ENCODE measurements at places on chromosomes 7 and 10.

GRCh38 chr7:132249256-132249971, 326.9 kb downstream of the PLXNA4 start:
- ATAC-seq: no peak

- ATAC-seq: no peak
Observed at GRCh38 chr10:46052057-46052790, 6.2 kb upstream of the MSMB start.

- peak; percentile 48 for ATAC-seq
Observed at GRCh38 chr10:58291538-58292174, 22.7 kb downstream of the CISD1 start.

- ATAC-seq: peak; percentile 73
Observed at GRCh38 chr10:47264797-47265281, 35.2 kb upstream of the GDF10 start.

DNA sequence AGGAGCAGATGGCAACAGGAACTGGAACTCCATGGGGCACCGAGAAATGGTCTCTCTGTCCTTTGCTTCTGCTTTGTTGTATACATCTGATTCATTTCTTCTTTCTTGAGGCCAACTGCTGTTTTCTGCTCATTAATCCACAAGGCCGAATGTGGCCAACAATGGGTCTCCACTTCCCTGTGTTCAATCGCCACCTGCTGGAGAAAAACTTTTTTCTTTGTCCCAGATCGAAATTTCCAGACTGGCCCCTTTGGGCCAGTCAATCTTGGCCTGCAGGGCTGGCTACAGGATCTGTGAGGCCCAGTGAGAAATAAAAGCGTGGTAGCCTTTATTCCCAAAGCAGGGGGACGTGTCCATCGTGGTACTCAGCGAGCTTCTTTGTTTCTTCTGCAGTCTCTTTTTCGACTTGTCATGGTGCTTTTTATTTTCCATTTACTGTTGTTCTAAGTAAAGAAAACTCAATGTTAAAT, 58.8 kb downstream of the PARP12 start:
- ATAC-seq: no peak

GRCh38 chr7:108340856-108341411, 115.3 kb downstream of the NRCAM start:
- ATAC-seq: no peak

- ATAC-seq: no peak
Observed at GRCh38 chr7:4882169-4883032, 1.1 kb downstream of the RADIL start.

DNA sequence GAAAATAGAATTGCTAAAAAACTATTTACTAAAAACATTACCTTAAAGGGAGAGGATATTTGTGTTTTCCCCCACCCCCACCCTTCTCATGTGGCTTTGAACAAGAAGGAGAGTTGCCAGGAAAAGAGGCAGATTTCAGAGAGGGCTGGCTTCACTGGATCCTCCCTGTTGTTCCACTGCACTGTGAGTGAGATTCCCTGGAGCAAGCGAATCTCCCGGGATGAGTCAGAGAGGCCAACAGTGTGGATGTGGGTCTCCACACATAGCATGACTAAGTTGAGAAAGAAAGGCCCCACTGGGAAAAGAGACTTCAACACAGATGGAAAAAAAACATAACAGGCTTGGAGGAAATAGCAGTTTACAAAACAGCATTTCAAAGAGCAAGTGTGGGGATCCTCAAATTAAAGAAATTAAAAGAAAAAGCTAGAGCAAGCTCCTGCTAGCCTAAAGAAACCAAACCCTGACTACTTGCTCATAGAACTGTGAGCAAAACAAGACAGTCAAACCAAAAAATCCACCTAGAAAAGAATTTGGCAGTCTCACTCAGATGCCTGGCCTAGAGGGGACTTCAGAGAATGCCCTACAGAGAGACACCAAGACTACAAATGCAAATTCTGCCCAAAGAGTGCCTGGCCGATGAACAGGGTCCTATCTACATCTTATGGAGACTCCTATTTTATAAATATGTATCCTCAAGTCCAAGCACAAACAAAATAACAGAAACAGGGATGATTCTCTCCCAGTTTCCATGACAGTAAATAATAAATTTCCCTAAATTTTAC, 3.4 kb downstream of the CAV1 start:
- no peak for ATAC-seq

GRCh38 chr10:33008499-33009243, 50.6 kb upstream of the ITGB1 start:
- ATAC-seq: peak; percentile 63

DNA sequence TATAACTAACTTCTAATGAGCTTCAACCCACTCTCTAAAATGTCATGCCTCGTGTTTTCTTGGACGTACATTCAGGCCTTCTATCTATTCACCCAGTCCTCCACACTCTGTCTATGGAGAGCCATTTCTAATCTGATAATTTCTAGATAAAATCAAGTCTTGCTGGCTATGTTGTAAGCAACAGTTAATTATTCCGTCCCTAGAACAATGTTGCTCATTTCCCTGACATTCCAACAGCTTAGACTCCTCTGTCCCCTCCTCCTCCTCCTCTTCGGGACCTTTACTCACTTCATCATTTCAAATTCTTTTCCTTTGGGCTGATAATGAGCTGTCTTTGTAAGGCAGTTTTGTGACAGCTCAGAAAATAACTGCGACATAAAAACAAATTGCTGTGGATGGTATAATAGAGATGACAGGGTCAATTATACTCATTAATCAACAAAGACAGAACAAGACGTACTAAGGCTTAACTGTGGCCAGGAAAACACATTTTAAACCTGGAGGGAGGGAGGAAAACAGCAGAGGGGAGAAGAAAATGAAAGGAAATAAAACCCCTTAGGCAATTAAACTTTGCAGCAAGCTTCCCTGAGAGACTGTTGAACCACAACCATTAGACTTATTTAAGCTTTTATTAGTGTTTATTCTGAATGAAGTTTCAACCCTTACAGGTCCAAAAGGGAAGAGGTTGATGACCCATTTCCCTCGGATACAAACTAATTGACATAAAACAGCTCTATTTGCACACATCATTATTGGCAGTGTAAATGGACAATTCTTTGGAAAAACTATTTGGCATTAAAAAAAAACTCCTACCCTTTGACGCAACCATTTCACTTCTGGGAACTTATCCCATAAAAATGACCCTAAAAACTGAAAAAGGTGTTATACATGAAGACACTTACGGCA, 179.1 kb downstream of the SFMBT2 start:
- no peak for ATAC-seq

- no peak for ATAC-seq
Observed at GRCh38 chr7:33539659-33540400, 365.5 kb upstream of the BMPER start.

DNA sequence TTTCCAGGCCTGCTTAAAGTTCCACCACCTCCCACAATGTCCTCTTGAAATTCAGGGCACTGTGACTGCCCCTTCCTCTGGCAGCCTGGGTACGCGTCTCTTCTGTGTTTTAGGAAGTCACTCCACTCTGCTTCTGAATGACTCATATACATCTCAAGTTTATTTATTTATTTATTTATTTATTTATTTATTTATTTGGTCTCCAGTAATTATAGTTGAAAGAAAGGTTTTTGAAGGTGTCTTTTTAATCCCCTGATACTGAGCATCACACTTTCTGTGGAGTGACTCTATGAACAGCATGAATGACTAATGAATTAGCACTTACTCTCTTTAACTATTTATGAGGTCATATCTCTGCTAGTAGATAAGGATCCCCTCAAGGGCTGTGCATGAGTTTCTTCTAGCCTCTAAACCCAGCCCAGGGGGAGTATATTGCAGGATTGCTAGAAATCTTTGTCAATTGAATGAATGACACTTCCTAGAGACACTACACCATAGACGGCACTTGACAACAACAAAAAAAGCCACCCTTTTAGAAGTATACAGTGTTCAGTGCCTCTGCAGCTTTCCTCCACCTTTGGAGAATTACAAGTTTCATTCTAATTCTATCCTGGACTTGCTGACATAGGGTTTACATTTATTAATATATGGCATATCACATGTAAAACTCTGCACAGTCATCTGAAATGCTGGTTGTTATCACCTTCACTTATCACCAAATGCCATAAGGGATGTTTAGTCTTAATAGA, 2.1 kb downstream of the MACC1 start:
- no peak for ATAC-seq

DNA sequence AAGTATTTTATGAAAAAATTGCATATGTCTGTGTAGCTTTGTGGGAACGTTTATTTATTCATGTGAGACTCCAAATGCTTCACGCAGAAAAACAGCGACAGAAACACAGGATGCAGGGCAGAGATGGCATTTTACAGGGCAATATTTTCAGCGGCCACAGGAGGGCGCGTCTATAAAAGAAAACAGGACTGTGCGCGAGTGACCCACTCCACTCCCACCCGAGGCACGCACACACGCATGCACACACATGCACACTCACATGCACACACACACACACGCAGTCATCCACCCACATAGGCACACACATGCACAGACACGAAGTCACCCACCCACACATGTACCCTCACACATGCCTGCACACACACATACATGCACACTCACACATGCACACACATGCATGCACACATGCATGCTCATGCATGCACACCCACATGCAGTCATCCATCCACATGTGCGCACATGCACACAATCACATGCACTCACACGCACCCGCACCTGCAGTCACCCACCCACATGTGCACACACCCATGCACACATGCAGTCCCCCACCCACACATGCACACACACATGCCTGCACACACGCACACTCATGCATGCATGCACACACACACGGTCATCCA, 96.3 kb downstream of the DNAJB6 start:
- no peak for ATAC-seq

DNA sequence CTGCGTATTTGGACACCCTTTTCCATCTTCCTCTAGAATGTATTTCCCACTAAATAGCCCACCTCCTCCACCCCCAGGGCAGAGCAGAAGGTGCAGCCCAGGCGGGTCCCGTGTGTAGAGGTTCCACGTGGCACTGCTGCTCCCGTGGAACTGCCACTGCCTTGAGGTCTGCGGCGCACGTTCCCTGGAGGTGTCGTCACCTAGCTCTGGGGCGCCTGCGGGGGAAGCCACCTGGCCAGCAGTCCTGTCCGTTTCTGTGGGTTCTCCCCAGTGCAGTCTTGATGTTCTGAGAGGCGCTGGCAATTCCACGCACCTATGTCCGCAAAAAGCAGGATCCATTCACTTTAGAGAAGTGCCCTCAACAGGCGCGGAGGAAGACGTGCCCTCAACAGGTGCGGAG, 21.9 kb downstream of the BNIP3 start:
- no peak for ATAC-seq

GRCh38 chr10:123997486-123998196, 95.8 kb downstream of the CHST15 start:
- no peak for ATAC-seq

- no peak for ATAC-seq
Observed at GRCh38 chr7:75740846-75741497, 2.2 kb upstream of the HIP1 start.

GRCh38 chr7:5349437-5350173, 66.9 kb downstream of the SLC29A4 start:
- ATAC-seq: no peak

DNA sequence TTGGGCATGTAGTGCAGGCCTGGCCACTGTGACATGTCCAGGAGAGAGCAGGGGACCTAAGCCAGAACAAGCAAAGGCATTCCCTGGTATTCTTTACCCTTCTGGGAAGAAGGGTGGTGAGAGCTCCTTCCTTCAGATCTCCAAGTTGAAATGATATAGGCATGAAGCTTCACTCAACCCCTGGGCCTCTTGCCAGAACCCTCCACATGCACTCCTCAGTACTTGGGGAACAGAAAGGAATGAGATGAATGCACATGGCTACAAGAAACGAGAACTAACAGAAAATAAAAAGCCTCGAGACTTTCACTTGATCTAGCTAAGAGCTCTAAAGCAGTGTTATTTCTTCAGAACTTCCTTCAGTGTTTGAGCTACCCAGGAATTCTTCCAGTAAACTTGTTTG, 262.2 kb downstream of the ETV1 start:
- no peak for ATAC-seq

GRCh38 chr7:84981055-84981976, 205.5 kb downstream of the SEMA3D start:
- no peak for ATAC-seq

DNA sequence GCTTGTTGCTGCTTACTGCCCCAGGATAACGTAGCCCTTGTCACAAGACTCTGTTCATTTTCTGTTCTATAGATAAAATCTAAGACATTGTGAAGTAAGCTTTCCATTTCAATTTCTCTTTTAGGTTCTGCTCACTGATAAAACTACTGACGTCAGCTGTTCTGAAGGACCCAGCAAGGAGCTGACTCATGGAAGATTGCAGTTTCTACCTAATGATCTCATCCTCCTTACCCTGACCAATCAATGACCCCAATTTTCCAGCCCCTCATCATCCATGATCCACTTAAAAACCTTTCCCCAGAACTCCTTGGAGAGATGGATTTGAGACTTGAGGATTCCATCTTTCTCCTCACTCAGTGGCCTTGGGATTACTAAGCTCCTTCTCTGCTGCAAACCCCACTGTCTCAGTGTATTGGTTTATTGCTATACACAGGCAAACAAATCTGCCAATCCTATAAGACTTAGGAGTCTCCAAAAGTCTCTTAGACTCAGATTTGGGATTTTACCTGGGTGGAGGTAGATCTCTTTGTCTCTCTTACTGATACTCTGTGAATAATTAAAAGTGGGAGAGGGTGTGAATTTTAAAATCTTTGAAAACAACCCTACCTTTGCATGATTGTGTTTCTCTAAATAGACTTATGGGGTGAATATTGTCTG, 109.2 kb upstream of the TRIM24 start:
- no peak for ATAC-seq

DNA sequence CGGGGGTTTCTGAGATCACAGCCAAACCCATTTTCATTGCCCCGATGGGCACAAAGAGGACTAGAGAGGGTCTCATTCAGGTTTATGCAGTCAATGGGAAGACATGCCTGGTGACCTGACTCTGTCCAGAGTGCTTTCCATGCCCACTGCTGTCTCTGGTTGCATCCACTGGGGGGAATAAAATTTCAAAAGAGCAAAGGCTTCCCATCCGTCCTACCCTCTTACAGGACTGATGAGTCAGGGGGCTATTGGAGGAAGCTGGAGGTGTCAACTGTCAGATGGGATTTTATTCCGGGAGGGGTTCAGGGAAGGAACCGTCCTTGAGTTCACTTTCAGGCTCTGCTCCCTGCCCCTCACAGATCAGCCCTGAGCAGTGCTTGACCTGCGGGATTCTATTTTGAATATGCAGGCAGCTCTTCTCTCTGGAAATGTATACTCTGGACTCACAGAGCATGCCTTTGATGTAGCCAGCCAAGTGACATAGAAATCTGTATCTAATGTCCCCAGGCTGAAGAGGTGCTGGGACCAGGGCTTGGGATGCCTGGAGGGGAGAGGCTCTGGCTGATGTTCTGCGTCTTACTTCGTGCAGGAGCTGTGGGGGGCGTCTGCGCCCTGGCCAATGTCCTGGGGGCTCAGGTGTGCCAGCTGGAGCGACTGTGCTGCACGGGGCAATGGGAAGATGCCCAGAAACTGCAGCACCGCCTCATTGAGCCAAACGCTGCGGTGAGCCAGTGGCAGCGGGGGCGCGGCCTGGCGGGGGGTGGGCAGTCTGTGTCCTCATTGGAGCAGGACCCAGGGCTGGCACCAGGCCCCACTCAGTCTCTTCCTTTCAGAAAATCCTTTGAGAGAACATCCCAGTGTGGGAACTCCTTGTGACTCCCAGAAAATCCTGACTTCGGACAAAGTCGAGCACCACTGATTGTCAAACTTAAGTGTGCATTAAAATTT, 12.0 kb downstream of the C10orf62 start:
- ATAC-seq: no peak

- no peak for ATAC-seq
Observed at GRCh38 chr7:151456782-151457181, 16.8 kb upstream of the CRYGN start.

GRCh38 chr7:38563741-38564140, 67.4 kb downstream of the AMPH start:
- no peak for ATAC-seq

- no peak for ATAC-seq
Observed at GRCh38 chr10:127971963-127972615, 65.2 kb downstream of the PTPRE start.

Data from activated CD4-positive, CD25-positive, alpha-beta regulatory T cell treated with anti-CD3 and anti-CD28 coated beads, Interleukin-2, amount 50 U/mL, for 24 hours (primary cell).